Activated T-cell treated with anti-CD3 and anti-CD28 coated beads, Interleukin-2, amount 50 U/mL, for 1 hour (primary cell): ENCODE measurements at places on chromosomes 4 and X.

- no peak for DNase-seq
Observed at GRCh38 chrX:143635915-143636314, at the start of gene SLITRK4. SLITRK4 (minus strand) TSS chrX:143636101; CDS start chrX:143631108, 4,993 bp downstream.

- DNase-seq, result no peak
Observed at GRCh38 chr4:52628543-52628942, 30.6 kb downstream of the USP46 start.

- DNase-seq, result no peak
Observed at GRCh38 chrX:101550362-101550750, at the start of gene ARMCX1. ARMCX1 (plus strand) TSS chrX:101550547; CDS start chrX:101552931, 2,384 bp downstream.

DNA sequence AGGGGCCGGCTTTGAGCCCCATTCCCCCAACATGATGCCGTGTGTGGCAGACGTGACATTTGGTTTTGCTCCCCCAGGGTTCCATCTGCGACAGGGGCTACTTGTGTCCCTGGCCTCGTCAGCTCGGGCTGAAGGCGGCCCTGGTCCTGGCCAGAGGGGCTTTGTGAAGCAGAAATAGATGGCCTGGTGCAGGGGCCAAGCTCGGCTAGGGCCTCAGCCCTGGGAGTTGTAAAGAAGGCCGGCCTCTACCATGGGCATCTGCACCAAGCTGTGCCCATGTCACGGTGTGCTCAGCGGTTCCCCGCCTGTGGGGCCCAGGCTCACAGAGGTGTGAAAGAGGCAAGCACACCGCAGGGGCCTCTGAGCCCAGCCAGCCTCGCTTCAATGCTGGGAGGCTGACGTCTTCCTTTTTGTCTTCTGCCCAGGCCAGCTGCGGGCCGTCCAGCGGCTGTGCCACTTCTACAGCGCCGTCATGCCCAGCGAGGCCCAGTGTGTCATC lies 32.5 kb downstream of the SH3TC1 start:
- no peak for DNase-seq

DNA sequence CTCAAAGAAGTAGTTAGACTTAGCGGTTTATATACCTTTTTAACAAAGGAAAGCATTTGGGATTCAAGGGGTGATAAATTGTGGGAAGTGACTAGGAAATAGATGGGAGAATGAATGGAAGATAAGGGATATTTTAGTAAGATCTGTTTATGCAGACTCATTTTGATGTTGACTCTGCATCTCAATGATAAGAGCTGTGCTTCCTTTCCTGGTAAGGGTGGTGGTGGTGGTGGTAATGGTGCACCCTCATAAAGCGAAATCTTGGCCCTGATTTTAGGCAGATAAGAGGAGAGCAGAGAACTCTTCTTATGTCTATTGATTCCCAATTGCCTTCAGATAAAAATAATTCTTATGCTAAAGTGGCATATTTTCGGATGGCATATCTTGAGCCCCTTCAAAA lies 197.1 kb downstream of the SPRY1 start:
- DNase-seq, result no peak

- DNase-seq, result no peak
Observed at GRCh38 chr4:183249854-183250253, 70.2 kb downstream of the CLDN22 start.

DNA sequence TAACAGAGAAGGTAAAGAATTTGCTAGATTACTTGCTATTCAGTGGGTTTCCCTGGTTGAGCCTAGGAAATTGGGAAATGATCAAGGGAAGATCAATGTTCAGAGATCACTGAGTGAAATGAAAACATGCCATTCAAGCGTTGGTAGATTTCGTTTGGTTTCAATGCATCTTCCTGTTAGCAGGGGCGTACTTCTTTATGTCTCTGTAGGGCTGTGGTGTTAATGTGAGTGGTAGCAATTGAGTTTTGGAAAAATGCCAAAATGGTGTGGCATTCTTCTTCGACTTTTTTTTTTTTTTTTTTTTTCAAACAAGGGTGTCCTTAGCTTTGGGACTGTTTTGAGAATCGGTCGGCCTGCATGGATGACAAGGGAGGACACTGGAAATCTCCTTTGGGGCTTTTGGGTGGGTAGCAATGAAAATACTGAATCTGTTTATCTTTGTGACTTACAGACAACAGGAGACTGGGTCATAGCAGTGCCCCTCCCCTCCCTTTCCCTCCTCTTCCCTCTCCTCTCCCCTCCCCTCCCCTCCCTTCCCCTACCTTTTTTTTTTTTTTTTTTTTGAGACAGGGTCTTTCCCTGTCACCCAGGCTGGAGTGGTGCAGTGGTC lies 50.4 kb downstream of the SPRY1 start:
- no peak for DNase-seq

- DNase-seq, result no peak
Observed at GRCh38 chr4:26183017-26183416, 137.8 kb upstream of the RBPJ start.

DNA sequence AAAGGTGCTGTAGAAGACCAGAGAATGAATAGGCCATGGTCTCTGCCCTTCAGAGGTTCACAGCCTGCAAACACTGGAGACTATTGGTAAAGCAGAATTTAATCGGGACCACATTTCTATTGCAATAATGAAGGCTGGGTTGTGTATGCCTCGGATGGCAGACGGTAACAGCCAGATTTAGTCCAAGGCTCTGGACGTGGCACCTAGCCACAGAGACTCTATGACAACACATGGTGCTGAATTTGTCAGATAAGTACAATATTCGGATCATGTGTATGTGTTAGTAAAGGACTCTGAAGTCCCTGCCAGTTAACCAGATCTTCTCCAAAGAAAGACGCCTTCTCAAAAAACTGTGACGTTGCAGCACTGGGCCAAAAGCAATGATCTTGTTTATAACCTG lies 129.0 kb downstream of the DCTD start:
- DNase-seq, result no peak

DNA sequence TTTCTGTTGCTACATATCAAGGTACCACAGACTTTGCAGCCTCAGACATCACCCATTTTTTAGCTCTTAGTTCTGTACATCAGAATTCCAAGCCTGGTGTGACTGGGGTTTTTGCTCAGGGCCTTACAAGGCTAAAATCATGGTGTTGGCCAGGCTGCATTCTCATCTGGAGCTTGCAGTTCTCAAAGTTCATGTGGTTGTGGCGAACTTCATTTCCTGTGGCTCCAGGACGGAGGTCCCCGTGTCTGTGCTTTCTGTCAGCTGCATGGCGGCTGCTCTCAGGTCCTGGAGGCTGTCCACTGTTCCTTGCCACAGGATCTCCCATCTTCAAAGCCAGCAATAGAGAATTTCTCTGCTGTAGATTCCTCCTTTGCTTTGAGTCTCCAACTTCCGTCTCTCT lies 157.4 kb downstream of the STIM2 start:
- DNase-seq, result no peak

- DNase-seq, result no peak
Observed at GRCh38 chrX:54530357-54530900, 410 bp downstream of the GNL3L start.

GRCh38 chr4:138300616-138301015 lies 58.5 kb upstream of the SLC7A11 start:
- no peak for DNase-seq

- no peak for DNase-seq
Observed at GRCh38 chr4:139692309-139693012, 26.8 kb downstream of the MGST2 start.

DNA sequence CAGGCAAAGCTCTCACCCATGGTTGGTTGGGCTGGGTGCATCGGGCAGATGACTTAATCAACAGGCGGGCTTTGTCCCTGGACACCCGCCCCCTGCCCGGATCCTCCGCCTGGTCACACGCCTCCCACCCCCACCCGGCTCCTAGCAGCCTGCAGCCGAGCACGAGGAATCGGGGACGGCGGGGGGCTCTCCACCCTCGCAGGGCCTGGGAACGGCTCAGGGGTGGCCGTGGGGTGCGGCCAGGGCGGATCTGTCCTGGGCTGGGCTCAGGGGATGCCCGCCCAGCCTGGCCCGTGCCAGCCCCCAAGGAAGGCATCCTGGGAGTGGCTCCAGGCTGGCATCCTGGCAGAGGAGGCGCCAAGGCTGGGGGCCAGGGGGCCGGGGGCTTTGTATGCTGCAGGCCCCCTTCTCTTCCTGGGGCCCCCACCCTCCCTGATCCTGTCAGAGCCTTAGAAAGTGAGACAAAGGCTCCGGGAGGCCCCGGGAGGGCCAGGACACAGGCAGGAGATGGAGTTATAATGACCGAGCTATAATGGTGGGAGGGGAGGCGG lies 32.5 kb upstream of the FGFR3 start:
- DNase-seq, result no peak

DNA sequence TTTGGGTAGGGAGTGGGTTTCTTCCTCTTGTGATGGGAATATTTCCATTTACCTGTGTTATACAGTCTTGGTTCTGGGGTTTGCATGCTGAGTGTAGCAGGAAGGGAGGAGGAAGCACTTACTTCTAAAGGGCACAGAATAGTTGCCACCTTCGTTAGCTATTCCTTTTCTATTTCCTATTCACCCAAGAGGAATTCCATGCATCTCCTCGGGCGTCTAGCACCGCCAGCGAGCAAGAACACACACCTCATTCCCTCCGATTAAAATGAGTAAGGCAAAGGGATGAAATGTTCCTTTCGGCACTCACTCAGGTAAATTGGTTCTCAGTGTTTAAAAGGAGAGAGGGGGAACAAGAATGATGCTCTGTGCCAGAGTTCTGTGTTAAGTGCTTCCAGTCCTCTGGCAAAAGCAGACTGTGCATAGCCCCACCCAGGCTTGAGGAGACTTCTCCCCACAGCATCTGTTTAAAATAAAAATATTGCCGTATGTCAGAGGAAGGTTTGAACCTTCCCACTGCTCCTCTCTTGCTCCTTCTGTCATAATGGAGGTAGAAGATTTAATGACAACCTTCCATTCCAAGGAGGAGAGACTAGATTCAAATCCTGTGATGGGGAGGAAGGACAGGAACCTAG lies 351.4 kb downstream of the PTTG2 start:
- DNase-seq, result no peak

DNA sequence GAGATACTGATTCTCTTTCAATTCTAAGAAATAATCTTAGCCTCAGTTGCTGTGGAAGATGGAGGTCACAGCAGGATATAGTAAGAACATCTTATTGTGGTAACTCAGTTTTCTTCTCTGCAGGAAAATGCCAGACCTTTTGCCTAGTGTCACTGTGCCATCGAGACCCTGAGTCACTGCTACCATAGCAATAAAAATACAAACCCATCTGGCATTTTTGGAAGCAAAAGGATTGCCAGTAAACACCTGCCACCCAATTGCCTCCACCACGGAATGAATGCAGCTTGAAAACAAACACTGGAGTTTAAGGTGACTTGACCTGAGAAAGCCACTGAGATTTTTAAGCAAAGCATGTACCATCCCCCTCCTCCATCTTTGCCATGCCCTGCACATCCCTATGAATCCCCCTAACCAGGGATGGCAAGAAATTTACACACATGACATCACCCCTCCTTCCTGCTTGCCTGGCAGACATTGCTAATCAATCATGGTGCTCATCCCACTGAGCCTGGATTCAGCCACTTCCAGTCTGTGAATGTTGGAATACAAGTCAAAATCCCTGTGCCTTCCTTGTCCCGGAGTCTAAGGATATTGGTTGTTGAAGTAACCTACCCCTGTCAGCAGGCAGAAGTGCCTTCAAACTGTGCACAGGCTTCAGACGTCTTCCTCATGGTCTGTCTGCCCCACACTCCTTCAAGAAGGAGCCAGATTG lies 59.6 kb upstream of the MAMLD1 start:
- DNase-seq, result no peak
